Pons (tissue), 1 donor: ENCODE measurements at places on chromosomes 1 and 21.

- DNase-seq, result peak; percentile 63
Measured at GRCh38 chr1:26408604-26409003, 2.0 kb upstream of the LIN28A start.

- DNase-seq, result no peak
Measured at GRCh38 chr1:237146241-237146640, 104.3 kb downstream of the RYR2 start.

DNA sequence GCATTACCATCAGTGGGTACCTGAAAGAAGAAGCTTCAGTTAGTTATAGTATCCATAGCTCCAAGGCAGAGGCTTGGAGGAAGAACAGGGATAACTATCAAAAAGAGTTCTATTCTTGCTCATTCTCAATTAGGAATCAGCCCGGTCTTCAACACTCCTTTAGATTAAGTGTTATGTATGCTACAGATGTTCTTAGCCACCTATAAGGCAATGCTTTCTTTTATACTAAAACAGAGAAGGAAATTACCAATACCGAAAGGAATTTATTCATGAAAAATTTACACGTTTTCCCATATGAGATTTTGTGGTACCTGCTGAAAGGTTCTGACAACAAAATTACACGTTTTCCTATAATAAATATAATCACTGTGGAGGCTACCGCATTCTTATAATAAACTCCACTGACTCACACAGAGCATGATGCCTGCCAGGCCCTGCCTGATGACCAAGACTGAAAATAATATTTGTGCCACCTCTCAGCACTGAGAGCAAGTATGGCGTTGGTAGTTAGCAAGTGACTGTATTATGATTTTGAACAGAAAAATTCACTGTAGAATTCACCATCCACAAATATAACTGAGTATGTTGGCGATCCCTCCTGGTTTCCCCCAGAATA is 58.3 kb downstream of the APP start:
- DNase-seq, result no peak

DNA sequence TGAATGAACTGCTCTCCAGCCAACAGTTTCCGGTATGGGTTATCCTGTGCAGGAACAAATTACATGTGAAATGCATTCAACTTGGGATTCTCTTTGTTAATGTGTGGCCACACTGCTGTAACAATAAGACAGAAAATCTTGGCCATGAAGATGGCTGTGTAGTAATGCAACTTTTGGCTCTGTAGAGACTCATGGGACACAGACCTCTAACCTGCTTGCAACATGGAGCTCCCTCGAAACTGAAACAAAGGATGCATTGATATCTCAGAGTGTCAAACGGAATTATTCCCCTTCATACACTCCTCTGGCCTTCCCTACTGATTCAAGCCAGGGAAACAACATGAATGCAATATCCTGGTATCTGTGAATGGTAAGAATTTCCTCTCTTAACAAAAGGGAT is 559.3 kb upstream of the ZRANB2 start:
- no peak for DNase-seq

DNA sequence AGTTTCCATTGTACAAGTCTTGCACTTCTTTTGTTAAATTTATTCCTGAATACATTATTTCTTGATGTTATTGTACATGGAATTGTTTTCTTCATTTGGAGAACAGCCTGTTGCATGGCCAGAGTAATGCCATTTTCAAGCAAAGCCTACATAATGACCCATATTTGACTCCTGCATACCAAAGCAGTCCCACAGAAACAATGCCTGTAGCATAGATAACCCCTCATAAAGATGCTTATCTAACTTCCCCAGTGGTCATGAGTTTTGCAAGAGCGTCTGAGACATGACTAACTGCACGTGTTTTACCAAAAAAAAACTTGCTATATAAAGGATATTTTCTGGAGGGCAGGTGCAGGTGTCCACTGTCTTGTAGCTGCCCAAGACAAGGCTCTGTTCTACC is 30.3 kb upstream of the RLF start:
- no peak for DNase-seq

- DNase-seq, result no peak
Measured at GRCh38 chr1:236895665-236896387, 100.7 kb downstream of the MTR start.

- DNase-seq, result no peak
Measured at GRCh38 chr1:220552672-220553260, 24.8 kb downstream of the MARK1 start.

DNA sequence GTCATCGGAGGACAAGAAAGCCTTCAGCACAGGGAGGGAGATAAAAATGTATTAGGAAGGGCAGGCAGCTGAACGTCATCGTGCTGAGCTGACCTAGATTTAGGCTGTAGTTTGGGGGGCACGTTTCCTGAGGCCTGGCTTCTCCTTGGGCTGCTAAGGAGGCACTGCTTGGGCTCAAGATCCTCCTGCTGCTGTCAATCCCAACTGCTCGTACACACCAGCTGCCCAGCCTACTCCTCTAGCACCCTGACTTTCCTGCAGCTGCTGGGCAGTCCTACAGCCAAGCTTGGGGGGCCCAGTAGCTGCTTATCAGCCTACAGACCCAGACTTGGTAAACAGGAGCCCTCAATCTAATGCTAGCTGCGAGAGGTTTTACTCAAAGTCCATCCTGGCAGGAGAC is 6.2 kb downstream of the TMEM35B start:
- DNase-seq, result no peak

DNA sequence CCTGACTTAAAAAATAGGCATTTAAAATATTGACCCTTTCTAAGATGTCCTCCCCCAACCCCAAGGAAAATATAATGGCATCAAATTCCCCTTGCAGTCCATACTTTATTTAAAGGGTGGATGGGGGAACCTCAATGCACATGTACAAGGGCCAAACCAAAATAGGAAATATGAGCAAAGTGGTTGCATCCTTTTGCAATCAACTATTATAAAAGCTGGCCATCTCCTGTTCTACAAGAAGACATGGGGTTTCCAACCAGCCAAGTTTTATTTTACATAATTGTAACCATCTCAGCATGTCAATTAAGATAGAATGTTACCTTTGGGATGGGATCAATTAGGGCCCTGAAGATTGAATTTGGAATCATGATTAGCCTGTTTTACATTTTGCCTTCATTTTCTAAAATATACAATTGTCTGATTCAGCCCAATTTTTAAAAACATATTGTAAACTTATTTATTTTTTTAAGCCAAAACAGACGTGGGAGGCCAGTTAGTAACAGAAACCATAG is 146.7 kb upstream of the NFIA start:
- no peak for DNase-seq

GRCh38 chr1:192530254-192530653 is 45.3 kb upstream of the RGS1 start:
- DNase-seq, result peak; percentile 80

GRCh38 chr1:245079021-245079609 is 75.7 kb upstream of the KIF26B start:
- DNase-seq, result peak; percentile 64

DNA sequence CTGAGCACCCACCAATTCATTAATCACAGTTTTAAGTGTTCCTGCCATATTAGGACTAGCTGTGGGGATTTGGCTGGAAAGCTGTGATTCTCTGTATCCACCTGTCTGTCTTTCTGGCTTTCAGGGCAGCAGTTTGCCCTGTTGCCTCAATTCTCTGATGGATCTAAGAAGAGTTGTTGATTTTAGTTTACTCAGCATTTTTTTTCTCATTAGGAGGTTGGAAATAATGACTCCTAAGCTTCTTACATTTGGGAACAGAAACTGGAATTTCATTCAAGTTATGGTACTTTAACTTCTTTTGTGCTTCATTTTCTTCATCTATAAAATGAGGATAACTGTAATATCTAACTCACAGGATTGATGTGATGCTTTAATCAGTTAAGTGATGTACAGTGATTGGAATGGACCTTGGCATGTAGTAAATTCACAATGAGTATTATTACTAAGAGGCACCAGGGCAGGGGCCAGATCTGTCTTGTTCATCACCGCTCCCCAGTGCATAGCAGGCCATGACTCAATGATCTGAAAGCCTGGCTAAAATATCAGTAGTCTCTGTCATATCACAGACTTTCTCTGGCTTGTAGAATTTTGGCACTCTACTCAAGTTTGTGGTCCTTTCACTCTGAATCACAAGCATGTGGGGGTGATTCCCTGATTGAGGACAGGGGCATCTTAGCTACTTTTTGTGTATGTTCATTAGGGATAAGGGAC is 51.4 kb upstream of the GREM2 start:
- DNase-seq, result no peak

DNA sequence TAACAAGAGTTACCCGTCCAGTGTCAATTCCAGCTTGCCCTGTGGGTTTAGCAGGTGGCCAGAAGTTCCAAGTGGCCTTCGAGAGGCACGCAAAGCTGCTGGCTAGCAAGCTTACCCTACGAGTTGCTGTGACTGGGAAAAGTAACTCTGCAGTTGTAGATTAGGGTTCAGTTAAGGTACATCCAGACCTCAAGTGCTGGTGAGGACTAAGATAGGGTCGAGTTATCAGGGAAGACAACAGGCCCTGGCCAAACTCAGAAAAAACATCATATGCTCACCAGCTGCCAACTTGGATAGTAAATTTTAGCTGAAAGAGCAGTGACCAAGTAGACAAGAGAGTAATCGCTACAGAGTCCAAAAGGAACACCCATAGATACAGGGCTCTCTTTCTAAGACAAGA is 27.7 kb upstream of the LRRC7 start:
- DNase-seq, result no peak

- peak; percentile 71 for DNase-seq
Measured at GRCh38 chr1:31064718-31065309, 703 bp downstream of the PUM1 start.
